ENCODE measurements at places on chromosomes 16 and 17. TPM values are rescaled to one million over a fixed set of nuclear protein-coding genes. Genes with fewer than 3 reads are reported as not detected.

C16orf92 gene
- total RNA-seq = not detected

SLC52A1 gene
- total RNA-seq = 0.10 TPM

HS3ST3A1 gene
- 0.16 TPM for total RNA-seq

ZFHX3 gene
- 12.6 TPM for total RNA-seq

TERB1 gene
- total RNA-seq = not detected

TMED6 gene
- total RNA-seq = 0.37 TPM

PYDC1 gene
- total RNA-seq = not detected

Measured in left cardiac atrium (tissue), 4 donors.